ENCODE measurements at places on chromosomes 16 and 17.

DNA sequence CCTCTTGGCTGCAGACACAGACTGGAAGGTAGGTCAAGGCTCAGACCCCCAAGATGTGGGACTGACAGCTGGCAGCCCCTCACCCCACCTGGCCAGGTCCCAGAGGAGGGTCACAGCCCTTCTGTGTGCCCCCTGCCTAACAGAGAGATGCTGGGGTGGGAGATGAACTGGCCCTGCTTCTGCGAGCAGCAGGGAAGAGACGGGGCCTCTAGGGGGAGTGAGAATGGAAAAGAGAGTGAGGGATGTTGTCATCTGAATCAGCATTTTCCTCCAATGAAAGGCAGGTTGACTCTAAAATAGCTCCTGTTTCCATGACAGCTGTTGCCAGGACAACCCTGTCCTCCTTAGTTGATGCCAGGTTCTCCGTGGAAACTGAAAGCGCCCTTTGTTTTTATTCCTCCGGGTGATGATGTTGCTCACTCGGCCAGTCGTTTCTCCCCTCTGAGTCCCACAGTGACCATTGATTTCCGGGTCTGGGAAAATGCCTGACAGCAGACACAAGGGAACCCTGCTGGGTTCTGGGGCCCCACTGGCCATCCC lies 4.9 kb upstream of the NDRG4 start:
- DNase-seq, result peak; percentile 92

DNA sequence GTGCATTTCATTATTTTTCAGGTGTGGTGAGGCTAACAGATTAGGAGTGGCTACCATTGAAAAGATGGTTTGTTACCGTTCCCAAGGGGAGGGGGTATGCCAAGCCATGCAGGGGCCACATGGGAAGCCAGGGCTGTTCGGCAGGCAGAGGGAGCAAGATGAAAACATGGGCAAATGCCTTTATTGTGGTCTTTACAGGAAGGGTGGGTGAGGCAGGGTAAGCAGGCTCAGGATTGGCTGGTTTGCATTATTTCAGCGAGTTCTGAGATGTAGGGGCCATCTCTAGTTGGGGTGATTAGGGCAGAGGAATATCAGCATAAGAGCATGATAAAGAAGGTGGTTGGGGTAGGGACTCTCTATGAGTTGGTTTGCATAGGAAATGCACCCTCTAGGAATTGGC lies 117.6 kb downstream of the CCT6B start:
- DNase-seq, result no peak

DNA sequence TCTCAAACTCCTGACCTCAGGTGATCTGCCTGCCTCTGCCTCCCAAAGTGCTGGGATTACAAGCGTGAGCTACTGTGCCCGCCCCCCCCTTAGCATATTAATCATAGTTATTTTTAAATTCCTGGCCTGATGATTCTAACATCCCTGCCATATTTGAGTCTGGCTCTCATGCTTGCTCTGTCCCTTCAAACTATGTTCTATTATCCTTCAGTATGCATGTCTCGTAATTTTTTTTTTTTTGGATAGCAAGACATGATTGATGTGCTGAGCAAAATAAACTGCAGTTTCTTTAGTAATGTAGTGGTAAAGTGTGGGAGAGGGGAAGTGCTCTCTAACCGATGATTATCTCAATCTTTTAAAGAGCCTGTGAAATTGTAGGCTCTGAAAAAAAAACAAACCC lies 34.3 kb upstream of the TMEM92 start:
- no peak for DNase-seq

- no peak for DNase-seq
Observed at GRCh38 chr16:31135535-31136286, at the start of gene PRSS8. TSS of gene PRSS8 (minus strand) at chr16:31135727. CDS start at chr16:31135498, 229 bp downstream.

- DNase-seq, result no peak
Observed at GRCh38 chr17:46157443-46158062, 35.7 kb downstream of the KANSL1 start.

DNA sequence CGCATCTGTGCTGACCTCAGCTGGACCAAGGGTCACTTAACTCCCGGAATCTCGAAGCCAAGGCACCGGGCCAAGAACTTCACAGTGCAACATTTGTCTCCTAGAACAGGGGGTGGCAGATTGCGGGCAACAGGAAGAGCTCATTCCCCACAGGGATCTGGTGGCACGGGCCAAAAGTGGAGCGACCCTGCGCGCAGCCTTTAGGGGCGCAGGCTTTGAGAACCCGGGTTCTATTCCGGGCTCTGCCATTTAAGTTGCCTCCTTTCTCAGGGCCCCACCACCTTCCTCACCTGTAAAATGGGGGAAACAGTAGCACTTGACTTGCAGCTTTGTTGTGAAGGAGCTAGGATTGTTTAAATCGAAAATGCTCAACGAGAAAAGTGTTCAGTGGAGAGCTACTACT lies 651 bp downstream of the SHMT1 start:
- DNase-seq, result no peak

DNA sequence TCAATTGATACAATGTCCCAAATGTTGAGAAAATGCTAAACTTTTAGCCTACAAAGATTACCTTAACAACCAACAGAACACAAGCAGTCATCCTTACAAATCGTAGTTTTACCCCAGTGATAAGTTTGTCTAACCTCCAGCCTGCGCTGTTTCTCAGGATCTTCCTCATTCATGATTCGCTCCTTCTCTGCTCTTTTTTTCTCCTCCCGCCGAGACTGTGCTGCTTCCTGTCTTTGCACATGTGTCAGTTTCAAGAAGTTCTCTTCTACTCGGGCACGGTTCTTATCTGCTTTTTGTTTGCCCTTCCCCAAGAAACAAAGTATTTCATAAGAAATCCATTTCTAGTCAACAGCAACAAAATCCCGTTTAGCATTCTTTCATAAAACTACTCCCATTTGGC lies 10.2 kb upstream of the STRADA start:
- no peak for DNase-seq

DNA sequence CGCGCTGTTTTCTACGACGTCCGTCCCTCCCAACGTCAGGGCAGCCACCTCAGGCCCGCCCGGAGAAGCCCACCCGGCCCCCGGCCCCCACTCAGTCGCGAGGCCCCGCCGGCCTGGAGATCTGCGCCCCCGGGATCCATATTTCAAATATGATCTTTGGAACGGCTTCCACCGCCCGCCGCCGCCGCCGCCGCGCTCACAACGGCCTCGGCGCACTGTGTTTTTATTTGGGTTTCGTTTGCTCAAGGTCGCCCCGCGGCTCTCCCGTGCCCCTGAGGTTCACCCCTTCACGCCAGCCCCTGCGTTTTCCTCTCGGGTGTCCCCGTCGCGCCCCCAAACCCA lies 4.2 kb upstream of the CBX4 start:
- DNase-seq, result no peak
